ENCODE measurements at places on chromosomes 11 and 22.

DNA sequence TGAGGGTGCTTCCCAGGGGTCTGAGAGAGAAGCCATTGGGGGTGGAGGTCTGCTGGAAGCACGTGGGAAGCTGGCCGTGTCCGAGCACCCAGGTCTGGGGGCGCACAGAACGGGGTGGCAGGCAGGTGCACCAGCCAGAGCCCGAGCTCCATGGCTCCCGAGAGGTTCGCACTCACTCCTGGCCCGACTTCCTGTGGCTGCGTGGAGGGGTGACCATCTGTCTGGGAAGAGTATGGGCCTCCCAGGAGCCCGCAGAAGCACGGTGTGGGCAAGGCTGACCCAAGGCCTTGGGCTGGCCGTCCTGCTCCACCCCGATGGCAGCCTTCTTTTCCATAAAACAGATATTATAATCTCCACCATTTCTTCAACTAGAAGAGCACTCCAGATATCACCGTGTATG, 256.0 kb upstream of the B3GAT1 start:
- H3K4me3 ChIP-seq = no peak overlapping the region
- no peaks in the 10 kb centered on the region for H3K4me1 ChIP-seq
- H3K27me3 ChIP-seq = peaks cover 35% of the 10 kb centered on the region
- H3K36me3 ChIP-seq = no peaks in the 10 kb centered on the region
- no peak for DNase-seq

- no peak for DNase-seq
- no peaks in the 10 kb centered on the region for H3K36me3 ChIP-seq
- H3K27ac ChIP-seq = no peak overlapping the region
- H3K27me3 ChIP-seq = peaks cover 9% of the 10 kb centered on the region
- H3K4me1 ChIP-seq = no peaks in the 10 kb centered on the region
Observed at GRCh38 chr11:120594746-120595145, 83.2 kb downstream of the GRIK4 start.

- no peaks in the 10 kb centered on the region for H3K36me3 ChIP-seq
- no peak for DNase-seq
- no peaks in the 10 kb centered on the region for H3K27me3 ChIP-seq
- no peak overlapping the region for H3K4me3 ChIP-seq
- H3K27ac ChIP-seq = no peak overlapping the region
- H3K4me1 ChIP-seq = no peaks in the 10 kb centered on the region
Observed at GRCh38 chr11:26350002-26350401, 18.1 kb downstream of the ANO3 start.

- H3K4me1 ChIP-seq = no peaks in the 10 kb centered on the region
- H3K4me3 ChIP-seq = no peak overlapping the region
Observed at GRCh38 chr11:83543706-83544439, 257.7 kb upstream of the CCDC90B start.

DNA sequence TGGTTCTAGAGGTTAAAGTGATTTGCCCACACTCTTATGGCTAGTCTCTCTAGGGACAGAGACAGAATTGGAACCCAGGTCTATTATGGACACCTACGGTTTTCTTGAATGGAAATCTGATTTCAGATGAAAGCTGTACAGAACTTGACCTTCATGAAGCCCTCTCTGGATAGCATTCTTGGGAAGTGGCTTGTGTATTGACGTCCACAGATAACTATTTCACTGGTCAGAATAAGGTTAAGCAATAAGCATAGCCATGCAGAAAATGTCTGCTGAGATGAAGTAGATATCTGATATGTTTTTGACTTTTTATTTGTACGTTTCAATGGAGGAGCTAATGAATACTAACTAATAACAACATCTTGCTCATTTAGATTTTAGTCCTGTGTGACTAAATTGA, 1.1 kb downstream of the TLCD5 start:
- H3K4me3 ChIP-seq = peak overlapping the region; percentile 76
- peak overlapping the region; percentile 99 for H3K27ac ChIP-seq
- peaks cover 45% of the 10 kb centered on the region for H3K4me1 ChIP-seq
- DNase-seq = no peak

All from Panc1 (cell line).